ENCODE measurements at places on chromosomes 1 and 21.
A peak's percentile ranks its signal among the peaks of the same experiment; 100 is the strongest.

DNA sequence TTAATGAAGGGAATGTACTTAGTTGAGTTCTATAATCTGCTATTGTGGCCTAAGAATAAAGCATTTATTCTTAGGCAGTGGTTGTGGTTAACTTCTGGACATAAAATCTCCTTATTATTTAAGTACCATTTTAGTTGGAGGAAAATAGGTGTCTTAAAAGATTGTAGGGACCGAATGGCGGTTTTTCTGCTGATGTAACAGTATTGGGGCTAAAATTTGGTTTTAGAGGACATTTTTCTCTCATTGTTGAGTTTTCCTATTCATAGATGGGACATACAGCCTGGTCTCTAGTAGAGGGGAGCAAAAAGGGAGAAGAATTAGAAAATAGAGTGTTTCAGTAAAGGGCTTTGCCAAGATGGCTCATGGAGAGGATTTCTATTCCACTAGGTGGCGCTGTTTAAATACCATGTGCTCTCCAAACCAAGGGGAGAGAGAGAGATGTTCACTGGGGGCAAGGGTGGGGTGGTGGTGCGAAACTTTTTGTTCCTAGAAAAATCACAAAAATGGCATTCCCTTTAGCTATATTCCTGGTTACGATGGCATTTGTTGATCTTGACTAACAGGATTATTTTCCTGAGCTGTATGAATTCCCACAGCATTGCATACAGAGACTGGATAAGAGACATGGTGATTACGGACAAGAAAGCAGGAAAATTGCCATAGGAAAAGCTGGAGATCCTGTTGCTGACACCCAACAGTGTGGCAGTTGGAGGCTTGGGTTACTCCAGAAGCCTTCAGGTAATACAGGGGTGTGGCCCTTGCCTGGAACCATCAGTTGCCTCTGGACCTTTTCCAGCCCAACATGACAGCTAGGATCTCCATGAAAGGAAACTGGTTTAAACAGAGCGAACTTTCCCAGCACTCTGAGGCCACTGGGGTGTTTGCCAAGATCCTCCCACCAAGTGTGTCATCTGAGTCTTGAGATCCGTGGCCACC lies 18.2 kb upstream of the FCGR2A start:
- peak; percentile 80 for DNase-seq

- DNase-seq = peak; percentile 34
Measured at GRCh38 chr1:12597792-12598191, 20.2 kb downstream of the DHRS3 start.

- DNase-seq = no peak
Measured at GRCh38 chr1:33654267-33654834, 181.9 kb downstream of the ZSCAN20 start.

GRCh38 chr1:22111620-22112019 lies 31.3 kb downstream of the WNT4 start:
- DNase-seq = no peak

DNA sequence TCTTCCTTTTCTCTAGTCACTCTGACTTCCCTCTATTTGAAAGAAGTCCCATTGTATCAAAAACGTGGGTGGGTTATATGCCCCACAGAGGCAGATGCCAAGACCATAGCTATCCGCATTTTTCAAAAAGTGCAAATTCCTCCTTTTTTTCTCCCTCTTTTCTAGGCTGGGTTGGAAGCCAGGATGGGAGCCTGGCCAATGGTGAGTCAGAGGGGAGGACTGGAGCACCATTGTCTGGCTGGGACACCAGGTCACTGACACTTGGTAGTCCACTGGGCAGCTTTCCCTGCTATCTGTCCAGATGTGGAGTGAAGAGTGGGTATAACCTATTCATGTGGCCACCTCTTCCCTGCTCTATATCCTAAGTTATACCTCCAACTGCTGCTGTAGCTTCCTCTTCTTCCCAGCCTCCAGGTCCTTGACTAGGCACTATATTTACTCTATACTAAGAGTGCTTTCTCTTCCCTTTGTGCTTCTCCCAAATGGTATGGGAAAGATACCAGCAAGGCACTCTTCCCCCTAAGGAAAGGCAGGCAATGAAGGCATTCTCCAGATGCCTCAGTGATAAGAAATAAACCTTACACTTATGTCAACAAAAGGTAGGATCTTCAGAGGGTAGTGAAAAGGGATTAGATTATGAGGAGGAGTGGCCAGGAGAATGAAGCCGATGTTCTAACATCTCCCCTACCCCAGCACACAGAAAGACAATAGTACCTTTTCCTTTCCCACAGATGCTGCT lies 12.9 kb downstream of the PI4KB start:
- no peak for DNase-seq

All from NCI-H2081 (cell line).